ENCODE measurements at places on chromosomes 13 and 19.
A peak's percentile ranks its signal among the peaks of the same experiment; 100 is the strongest.

DNA sequence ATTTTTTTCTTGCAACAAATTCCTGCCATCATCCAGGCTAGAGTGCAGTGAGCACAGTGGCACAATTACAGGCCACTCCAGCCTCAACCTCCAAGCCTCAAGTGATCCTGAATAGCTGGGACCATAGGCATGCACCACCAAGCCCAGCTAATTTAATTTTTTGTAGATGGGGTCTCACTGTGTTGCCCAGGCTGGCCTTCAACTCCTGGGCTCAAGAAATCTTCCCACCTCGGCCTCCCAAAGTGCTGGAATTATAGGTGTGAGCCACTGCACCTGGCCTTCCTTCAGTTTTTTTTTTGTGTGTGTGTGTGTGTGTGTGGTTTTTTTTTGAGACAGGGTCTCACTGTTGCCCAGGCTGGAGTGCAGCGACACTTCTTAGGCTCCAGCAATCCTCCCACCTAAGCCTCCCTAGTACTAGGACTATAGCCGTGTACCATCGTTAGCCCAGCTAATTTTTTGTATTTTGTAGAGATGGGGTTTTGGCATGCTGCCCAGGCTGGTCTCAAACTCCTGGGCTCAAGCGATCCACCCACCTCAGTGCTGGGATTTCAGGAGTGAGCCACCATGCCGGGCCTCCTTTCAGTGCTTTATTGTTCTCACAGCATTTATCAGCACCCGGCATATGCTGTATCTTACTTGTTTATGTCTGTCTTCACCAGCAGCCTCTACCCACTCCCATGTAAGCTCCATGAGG is 5.9 kb upstream of the SRRM5 start:
- DNase-seq, result no peak

DNA sequence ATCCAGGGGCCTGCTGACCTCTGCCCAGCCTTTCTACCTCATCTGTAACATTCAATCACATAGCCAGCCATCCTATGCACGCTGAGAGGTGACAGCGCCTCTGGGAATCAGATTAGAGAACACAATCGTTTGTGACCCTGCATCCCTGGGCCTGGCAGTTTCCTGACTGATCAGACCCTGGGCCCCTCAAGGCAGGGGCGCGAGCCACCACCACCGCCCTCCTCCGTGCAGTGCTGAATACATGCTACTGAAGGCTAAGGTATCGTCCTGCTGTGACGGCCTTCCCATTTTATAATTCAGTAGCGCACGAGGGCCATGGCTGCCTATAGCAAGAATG is 1.3 kb downstream of the TMTC4 start:
- no peak for DNase-seq

DNA sequence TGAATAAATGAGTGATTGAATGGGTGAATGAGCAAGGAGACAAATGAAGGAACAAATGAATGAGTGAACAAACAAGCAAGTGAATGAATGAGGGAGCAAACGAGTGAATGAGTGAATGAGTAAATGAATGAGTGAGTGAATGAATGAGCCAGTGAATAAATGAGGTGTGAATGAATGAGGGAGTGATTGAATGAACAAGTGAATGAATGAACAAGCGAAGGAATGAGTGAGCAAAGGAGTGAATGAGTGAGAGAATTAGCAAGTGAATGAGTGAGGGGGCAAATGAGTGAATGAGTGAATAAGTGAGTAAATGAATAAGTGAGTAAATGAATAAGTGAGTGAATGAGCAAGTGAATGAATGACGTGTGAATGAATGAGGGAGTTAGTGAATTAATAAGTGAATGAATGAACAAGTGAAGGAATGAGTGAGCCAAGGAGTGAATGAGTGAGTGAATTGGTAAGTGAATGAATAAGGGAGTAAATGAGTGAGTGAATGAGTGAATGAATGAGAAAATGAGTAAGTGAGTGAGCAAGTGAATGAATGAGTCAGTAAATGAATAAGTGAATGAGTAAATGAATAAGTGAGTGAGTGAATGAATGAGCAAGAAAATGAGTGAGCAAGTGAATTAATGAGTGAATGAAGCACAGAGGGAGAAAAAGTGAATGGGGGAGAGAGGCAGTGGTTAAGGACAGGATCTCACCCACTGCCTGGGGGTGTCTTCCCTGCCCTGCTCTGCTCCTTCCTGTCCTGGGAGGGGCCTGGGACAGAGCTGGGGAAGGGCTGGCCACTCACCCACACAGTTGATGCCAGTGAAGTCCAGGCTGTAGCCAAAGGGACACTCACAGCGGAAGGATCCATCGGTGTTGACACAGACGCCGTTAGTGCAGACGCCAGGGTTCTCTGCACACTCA is 36.4 kb downstream of the CCL25 start:
- no peak for DNase-seq

GRCh38 chr19:36207605-36208252 is 6.7 kb downstream of the ZNF565 start:
- no peak for DNase-seq

DNA sequence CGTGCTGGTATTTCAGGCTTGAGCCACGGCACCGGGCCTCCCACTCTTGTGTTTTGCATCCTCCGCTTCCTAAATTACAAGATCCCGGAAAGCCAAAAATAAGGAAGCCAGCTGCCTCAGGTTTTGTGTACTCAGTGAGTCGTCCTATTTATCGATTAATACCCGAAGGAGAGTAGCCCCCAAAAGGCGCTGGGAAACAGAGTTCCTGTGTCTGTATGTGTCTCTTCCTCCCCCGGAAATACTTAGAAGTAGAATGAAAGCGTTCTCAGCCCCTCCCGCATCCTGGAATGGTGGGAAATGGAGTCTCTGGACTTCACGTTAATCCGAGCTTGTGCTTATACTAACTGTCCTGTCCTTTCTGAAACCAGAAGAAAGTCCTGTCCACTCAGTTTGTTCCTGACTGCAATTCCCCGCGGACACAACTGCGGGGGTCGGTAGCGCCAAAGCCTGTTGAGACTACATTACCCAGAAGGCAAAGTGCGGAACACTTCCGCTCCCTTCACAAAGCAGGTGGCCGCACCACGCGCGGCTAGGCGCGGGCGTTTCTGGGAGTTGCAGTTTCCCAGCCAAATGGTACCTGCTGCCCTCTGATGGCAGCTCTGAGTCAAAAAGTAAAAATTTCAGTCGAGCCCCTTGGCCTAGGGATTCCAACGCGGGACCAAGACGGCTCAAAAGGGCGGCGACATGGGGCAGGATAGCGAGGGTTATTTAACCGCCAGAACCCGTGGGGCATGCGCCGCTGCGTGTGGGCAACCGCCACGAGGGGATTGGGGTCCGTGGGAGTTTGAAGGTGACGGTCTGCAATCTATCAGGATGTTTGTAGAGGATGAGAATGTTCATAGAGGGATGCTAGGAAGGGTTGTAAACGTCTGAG is 2.2 kb upstream of the GSK3A start:
- peak; percentile 95 for DNase-seq

GRCh38 chr19:32224371-32225244 is 120.8 kb upstream of the ZNF507 start:
- peak; percentile 48 for DNase-seq

DNA sequence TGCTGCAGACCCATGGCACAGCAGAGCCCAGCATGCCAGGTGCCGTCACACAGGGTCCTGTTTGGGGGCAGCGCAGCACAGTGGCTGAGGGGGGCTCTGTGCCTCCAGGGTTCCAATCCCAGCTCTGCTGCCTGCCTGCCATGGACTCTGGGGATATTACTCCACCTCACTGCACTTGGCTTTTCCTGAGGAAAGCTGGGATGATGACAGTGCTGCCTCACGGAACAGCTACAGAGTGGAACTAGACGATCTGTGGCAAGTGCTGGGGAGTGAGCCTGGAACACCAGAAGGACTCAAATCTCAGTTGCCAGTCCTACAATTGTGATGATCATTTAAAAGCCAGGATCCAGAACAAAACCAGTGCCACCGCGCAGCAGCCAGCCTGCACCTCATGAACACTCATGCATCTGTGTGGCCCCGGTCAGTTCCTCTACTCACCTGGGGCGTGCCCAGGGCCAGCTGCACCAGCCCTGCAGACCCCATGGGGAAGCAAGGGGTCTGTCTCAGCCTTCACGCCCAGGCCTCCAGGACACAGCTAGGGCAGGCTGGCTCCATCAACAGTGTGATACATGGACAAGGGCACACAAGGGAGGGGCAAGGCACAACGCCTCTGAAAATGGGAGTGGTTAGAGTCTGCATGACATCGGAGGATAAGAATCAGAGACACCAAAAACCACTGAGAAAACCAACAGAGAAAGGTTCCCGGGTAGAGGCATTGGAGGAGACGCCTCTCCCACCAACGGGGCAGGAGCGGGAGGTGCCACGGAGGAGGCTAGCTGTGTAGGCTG is 55.2 kb downstream of the ATP7B start:
- DNase-seq, result no peak

DNA sequence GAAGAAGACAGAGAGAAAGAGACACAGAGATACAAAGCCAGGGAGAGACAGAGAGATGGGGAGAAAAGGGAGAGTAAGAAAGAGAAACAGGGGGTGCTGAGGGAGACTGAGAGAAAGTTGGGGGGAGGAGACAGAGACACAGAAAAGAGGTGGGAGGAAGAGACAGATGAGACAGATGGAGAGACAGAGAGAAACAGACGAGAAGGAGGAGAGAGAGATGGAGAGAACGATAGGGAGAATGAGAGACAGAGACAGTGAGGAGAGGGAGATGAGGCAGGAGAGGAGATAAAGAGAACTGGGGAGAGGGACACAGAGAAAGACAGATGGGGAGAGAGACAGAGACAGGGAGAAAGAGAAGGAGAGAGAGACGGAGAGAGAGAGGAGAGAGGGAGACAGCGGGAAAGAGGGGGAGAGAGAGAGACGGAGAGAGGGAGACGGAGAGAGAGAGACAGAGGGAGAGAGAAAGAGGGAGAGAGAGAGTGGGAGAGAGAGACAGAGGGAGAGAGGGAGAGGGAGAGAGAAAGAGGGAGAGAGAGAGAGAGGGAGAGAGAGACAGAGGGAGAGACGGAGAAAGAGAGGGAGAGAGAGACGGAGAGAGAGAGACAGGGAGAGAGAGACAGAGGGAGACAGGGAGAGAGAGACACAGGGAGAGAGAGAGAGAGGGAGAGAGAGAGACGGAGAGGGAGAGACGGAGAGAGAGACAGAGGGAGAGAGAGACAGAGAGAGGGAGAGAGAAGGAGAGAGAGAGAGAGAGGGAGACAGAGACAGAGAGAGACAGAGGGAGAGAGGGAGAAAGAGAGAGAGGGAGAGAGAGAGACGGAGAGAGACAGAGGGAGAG is 12.6 kb downstream of the JOSD2 start:
- no peak for DNase-seq

- no peak for DNase-seq
Measured at GRCh38 chr13:101309014-101309619, 107.2 kb downstream of the NALCN start.

DNA sequence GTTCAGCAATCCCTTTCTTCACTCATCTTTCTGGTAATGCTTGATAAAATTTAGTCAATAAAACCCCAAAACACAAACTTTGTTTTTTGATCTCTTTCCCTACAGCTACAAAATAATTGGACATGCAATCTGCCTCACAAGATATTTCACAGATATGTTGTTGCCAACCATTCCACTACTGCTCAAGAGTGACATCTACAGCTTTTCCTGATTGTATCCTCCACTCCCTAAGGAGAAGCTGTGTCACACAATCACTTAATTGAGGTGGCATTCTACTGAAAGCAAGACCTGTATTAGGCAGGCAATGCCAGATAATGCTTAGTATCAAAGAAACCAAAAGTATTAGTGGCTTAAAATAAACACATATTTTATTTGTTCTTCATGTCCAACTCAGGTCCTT is 1646.2 kb upstream of the SPRY2 start:
- no peak for DNase-seq

DNA sequence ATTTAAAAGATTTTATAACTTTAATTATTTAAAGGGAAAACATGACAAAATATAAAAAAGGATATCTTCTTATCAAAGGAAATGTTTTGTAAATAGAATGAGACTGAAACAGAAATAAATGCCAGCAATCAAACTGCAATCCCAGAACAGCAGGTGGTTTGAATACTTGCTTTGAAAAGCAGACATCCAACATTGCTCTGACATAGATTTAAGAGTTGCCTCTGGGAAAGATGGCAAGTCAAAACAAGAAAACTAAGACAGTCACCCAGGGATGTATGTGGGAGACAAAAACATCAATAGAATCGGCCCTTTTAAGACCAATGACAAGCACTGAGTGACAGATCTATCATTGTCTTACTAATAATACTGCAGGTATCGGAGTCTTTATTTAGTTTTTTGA is 789.7 kb upstream of the GPC6 start:
- no peak for DNase-seq

Data from heart left ventricle (tissue), 16 donors.